ENCODE measurements at places on chromosomes 16 and 17.

- DNase-seq = no peak
Measured at GRCh38 chr16:2529061-2529931, 1.9 kb downstream of the CEMP1 start.

- no peak for DNase-seq
Measured at GRCh38 chr17:32870027-32870670, 6.8 kb downstream of the MYO1D start.

GRCh38 chr17:80969030-80969673 is 22.5 kb upstream of the CHMP6 start:
- no peak for DNase-seq

- DNase-seq = no peak
Measured at GRCh38 chr17:66461343-66461995, 159.1 kb downstream of the PRKCA start.

- peak; percentile 11 for DNase-seq
Measured at GRCh38 chr17:33674685-33675084, 381.6 kb upstream of the ASIC2 start.

- no peak for DNase-seq
Measured at GRCh38 chr16:14354561-14355351, 275.3 kb downstream of the PARN start.

- no peak for DNase-seq
Measured at GRCh38 chr17:64038331-64039105, 18.1 kb upstream of the ICAM2 start.

- no peak for DNase-seq
Measured at GRCh38 chr16:72715267-72715666, 332.7 kb downstream of the ZFHX3 start.

GRCh38 chr16:88357317-88358022 is 25.3 kb upstream of the ZNF469 start:
- DNase-seq = no peak

GRCh38 chr17:72916991-72917390 is 175.5 kb downstream of the SLC39A11 start:
- no peak for DNase-seq

GRCh38 chr17:80083136-80083661 is 18.2 kb upstream of the GAA start:
- no peak for DNase-seq
